Renal pelvis (tissue), 12 donors: ENCODE measurements at places on chromosomes 5 and 9.

DNA sequence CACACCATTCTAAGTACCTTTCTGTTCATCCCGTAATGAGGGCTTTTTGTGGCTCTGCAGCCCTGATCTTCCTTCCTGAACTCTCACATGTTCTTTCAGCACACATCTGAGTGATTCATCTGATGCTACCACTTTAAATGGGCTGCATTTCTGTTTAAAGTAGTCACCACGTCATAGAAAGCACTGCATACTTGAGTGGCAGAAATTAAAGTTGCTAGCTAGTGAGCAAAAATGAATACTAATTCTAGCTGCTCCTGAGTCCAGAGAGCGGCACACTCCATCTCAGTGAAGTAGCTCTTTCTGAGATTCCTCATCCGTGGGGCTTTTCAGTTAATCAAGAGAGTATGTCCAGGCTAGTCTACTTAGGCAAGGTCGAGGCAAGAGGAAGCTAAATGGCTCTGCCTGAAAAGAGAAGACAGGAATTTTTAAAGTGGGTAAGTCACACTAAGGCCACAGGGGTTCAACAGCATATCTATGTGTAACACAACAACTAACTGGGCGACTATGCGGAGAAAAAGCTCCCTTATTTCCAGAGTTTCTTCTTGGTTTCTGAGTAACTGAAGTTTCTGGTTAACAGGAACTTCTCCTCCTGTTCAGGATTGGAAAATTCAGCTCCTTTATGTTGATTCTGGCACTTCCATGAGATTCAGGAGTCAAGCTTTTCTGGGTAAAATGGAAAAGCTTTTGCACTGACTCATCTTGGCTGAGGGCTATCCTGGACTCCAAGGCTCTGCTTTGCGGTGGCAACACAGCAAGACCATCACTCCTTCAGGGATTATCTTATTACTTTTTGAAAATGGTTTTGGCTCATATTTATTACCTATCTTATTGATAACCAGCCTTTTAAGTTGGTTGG, 109.5 kb downstream of the TAF11L14 start:
- no peak for DNase-seq

DNA sequence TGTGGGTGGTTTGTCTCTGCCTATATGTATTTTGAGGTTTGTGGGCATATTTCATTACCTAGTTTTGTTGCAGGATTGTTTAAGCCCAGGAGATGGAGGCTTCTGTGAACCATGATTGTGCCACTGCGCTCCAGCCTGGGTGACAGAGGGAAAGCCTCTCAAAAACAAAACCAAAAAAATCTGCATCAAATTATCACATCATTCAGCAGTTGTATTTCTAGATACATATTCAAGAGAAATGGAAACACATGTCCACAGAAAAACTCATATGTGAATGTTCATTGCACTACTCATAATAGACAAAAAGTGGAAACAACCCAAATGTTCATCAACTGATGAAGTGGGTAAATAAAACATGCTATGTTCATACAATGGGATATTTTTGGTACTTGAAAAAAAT, 29.9 kb downstream of the HSPA4 start:
- no peak for DNase-seq

DNA sequence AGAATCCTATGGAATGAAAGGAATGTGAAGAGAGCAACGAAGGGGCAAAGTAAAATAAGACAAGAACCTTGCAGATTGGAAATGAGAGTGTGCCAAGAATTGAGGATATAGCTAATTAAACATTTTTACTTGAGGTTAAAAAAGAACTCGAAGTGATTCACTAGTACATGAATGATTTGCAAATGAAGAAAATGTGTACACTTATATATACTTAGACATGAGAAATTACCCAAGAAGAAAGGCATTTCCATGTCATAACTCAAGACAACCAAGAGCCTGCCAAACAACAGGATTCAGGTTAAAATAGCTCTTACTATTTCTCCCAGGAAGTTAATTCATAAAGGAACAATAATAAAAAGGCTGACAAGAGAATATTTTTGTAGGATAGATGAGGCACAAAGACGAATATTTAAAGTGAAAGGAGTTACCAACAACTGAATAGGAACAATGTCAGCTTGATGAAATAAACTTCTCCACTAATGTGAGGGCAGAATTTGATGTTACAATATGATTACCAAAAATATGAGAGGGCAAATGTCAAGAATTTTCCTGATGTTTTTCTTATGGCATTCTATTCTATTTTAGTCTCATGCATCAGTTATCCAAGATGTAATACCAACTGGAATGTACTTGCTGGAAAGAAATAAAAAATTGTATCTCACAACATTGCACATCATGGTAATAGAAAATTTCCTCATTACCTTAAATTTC, 18.9 kb upstream of the NPR3 start:
- no peak for DNase-seq

DNA sequence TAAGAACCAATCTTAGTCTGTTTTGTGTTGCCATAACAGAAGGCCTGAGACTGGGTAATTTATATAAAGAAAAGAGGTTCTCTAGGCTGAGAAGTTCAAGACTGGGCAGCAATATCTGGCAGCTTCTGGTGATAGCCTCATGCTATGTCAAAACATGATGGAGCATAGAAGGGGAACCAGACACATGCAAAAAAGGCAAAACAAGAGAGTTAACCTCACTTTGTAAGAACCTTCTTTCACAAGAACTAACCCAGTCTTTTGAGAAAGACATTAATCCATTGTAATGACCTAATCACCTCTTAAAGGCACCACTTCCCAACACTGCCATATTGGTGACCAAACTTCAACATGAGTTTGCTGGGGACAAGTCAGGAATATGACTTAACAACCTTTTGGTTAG, 37.3 kb downstream of the FSD1L start:
- DNase-seq: no peak

DNA sequence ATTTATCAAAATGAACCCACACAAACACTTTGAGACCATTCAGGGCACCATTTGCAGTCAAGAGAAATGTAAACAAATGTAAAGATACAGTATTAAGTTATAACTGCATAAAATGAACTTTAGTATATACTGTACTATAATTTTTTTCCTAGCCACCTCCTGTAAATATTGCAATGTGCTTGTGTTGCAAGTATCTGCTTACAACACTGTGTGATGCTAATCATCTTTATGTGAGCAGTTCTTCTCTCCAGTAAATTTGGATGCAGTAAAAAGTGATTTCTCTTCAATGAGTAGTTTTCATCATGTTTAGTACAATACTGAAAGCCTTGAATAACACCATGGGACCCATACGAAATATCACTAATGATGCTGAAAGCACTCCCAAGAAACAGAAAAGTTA, 9.4 kb downstream of the G3BP1 start:
- no peak for DNase-seq

DNA sequence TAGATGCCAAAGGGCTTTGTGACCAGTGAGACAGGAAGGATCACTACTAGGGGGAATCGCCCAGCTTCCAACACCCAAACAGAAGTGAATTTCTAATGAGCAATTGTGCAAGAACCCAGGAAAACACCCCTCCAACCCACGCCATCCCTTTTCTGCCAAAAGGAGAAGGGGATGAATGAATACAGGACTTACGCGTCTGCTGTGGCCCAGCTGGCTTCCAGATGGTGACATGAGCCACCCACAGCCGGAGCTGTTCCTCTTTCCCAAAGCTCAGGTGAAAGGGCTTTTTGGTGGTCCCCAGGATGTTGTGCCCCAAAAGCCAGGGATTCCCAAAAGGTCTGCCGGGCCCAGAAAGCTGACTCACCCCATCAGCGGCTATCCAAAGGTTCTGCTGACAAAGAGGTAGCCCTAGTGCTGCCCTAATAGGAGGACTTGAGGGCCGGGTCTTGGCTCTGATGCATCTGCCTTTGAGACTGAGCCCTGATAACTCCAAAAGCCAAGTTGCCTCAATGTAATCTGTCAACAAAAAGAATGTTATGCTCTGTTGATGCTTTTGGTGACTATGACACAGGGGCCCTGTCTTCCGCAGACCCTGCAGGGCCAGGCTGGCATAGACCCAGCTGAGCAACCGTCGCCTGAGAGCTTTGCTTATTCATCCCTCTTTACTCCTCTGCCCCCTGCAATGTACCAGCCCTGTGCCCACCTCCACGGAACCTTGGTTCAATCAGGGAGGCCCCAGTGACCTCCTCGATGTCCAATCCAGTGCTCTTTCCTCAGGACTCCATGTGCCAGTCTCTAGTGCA, 14.5 kb downstream of the GSN start:
- no peak for DNase-seq

GRCh38 chr5:111233052-111233374, 8.8 kb downstream of the CAMK4 start:
- DNase-seq: no peak

DNA sequence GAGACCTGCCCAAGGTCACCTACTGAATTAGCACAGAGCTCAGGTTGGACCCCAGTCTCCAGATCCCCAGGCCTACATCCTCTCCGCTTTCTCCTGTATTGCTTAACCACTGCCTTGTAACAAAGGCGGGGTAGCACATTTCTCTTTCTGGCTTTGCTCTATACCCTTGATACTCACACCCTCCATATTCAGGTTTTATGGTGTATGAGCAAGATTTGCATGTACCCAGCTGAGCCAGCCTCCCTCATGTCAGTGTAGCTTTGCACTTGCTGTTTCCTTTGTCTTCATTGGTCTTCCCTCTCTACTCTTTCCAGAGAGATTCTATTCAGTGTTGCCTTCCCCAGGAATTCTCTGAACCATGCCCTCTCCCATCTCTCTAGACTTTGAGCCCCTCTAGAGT, 19.6 kb upstream of the ZCCHC7 start:
- no peak for DNase-seq

GRCh38 chr5:145506185-145506850, 328.8 kb downstream of the PRELID2 start:
- DNase-seq: no peak

DNA sequence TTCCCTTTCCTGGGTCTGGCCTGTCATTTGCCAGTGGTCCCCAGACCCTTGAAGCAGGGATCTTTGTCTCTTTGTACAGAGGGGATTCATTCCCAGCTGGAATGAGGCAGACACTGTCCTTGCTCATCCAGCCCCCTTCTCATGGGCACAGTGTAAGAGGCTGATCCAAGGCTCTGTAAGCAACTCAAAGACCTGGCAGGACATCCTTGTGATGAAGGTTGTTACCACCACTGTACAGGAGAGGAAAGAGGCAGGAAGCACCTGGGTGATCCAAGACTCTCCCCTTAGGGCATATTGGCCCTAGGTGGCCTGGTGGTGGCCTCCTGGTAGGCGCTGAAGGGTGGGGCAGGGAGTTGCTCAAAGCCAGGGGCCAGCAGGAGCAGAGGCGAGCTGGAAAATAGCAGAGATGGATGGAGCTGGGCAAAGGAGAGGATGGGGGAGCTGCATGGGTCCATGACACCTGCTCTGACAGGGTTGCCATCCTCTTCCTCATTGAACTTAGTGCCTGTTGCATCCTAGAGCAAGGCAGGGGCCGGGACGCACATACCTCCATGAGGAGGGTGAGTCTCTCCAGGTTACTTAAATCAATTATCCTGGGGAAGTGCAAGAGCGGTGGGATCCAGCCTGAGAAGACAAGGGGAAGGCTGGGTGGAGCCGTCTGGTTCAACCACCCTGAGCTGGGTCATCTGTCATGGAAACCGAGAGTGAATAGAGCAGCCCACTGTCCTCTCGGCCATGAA, 9.8 kb upstream of the GADD45G start:
- DNase-seq: no peak

DNA sequence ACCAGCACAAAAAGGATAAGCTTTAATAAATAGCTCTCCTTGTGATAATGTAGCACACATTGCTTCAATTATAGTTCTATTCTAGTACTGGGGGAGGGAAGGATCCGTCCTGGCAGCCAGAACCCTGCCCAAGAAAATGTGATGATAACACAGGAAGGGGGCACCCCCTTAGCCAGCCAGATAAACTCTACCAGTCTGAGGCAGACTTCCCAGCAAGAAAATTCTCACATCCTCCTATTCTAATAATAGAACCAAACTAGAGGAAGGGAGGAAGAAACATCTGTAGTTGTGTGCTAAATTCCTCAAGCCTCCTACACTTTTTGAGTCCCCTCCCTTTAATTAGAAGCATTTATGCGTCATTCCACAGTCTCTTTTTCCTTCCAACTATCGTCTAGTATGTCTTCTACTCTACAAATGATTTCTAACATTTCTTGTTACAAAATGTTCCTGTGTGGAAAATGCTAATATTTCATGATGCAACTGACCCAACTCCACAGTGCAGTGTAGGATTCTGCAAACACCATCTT, 261.0 kb downstream of the SEMA5A start:
- no peak for DNase-seq
